ENCODE measurements at places on chromosomes 2 and 18.

DNA sequence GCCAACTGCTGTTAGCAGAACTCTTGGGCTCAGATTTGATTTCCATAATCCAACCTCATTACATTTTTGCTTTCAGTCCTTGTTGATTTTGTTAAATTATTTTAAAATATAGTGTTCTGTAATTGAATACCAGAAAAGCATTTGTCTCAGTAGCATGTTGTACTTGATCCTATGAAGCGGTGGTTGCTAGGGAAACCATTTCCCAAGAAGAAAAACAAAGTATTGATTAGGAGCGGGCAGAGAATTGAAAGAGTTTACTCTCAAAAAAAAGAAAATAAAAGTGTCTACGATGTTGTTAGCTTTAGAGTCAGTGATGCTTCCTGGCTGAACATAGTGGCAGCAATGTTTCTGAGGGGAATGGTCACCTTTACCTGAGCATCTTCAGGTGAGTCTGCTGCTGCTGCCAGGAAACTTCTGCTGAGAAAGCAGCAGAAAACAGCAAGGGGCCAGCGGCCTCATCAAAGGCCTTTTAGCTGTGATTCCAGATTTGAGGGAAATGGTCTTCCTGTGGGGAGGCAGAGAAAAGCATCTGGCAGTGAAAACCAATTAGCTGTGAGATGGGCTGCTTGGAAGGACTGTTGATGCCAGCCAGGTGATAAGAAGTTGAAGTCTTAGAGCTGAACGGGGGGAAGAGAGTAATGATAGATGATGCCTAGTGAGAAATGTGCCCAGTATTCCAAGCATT lies 37.1 kb downstream of the CRIM1 start:
- DNase-seq: no peak

DNA sequence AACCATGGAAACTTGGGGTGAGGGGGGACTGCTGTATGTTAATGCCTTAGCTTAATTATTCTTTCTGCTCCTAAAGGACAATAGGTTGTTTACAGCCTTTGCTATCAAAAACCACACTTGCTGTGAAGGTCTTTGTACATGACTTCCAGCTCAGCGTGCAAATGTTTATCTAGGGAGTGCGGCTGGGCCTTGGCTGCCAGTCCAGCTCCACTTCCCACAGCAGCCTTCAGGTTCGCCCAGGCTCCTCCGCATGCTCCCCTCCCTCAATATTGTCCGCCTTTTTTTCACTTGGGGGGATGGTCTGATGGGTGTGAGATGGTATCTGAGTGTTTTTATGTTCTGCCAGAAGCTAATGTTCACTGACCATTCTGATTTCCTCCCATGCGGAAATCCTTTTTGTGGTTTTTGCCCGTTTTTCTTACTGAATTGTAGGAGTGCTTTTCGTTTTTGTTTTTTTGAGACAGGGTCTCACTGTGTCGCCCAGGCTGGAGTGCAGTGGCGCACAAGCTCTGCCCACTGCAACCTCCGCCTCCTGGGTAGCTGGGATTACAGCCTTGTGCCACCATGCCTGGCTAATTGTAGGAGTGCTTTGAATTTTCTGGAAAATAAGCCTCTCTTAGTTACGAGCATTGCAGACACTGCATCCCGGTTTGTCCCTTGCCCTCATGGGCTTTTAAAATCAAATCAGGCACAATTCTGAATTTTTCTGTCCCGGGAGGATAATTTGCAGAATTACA lies 28.8 kb downstream of the SH3BP4 start:
- peak; percentile 67 for DNase-seq

DNA sequence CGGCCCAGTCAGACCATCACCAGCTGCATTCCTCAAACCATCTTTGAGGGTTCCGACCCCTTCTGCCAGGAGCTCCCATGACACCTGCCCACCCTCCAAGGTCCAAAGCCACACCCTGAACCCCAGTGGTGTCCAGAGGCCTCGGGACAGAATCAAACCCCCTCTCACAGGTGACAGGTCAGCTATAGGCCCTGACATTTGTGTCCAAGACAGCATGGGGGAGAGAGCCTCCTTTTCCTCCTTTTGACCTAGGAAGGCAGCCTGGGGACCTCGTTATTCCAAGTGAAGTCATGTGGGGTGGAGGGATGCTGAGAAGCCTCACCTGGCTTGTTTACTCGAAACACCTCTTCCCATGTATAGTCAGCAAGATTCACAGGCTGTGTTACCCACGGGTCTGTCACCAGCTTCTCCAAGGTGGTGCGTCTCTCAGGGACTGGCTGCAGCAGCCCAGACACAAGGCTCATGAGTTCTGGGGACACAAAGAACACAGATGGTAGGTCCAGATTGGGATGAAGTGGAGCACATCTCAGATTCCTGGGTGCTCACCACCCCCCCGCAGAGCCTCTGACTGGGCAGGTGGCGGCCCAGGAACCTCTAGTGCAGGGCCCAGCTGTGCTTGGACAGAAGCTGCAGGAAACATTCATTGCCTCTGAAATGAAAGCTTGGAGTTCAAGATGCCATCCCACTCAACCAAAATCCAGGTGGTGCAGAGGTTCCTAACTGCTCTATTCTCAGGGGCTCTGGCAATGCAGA lies 5.1 kb upstream of the MTERF4 start:
- DNase-seq: no peak

DNA sequence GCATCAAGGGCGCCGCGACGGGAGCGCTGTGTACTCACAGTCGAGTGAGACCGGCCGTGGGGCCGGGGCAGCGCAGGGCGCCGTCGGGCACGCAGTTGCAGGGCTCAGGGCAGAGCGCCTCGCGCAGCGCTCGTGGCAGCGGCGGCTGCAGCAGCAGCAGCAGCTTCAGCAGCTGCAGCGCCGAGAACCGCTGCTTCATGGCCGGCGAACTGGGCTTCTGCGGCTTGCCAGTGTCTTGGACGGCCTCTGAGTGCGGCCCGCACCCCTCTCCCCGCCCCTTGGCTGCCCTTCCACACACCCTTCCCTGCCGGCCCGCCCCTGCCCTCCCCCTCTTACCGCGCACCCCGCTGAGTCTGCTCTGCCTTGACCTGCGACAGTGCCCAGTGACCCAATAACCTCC lies at the start of gene LHCGR:
TSS of gene LHCGR (minus strand) at position 252 of the 400 bp plus-strand sequence. CDS start at position 199, 53 bp downstream.
- no peak for DNase-seq

GRCh38 chr18:6891788-6892187 lies 162.3 kb downstream of the ARHGAP28 start:
- no peak for DNase-seq

GRCh38 chr2:1287427-1287826 lies 125.8 kb upstream of the TPO start:
- DNase-seq: no peak

GRCh38 chr18:27447451-27447881 lies 262.4 kb upstream of the CHST9 start:
- no peak for DNase-seq

DNA sequence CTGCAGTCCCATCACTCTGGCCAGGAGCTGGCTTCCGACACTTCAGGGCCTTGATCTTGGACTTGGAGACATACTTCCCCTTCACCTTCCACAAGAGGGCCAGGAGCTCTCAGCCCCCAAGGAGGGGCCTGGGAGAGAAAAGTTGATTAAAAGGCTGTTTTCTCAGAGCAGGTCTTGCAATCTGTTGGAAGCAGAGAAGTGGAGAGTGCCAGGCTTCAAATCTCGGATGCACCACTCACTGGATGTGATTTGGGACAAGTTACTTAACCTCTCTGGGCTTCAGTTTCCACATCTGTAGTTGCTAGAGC lies 255.3 kb downstream of the CYP26B1 start:
- DNase-seq: no peak

- DNase-seq: no peak
Observed at GRCh38 chr18:47420130-47420529, 168.7 kb upstream of the SKOR2 start.

DNA sequence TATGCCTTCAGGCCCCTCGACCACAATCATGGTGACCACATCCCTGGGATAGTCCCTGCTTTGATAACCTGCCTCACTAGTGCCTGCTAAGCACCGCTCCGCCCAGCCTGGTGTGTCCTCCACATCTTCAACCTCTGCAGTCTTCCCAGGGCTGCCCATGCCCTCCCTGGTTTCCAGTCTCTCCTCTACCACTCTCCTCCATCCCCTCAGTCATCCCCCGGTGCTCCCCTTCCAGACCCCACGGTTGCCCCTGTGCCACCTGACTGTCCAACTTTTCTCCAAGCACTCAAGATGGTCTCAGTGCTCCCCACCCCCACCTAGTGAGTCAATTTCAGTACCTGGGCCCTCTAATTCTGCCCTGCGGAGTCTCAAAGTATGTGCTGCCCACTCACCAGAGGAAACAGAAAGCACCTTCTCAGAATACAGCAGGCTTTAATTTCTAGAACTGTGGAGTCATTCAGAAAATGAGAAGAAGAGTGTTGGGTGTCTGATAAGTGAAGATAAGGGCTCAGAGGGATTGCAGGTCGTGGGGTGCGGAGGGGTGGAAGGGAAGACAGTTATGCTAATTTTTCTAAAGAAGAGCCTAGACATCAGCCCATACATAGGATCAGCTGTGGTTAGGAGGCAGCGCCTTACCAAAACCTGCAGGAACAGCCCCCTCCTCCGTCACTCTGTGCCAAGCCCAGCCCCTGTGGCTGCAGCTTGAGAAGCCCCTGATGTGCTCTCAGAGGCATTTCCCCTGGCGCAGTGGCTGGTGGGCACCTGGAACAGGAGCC lies 53.6 kb upstream of the CAB39 start:
- DNase-seq: no peak

GRCh38 chr2:8481463-8482009 lies 200.3 kb upstream of the ID2 start:
- DNase-seq: peak; percentile 37

DNA sequence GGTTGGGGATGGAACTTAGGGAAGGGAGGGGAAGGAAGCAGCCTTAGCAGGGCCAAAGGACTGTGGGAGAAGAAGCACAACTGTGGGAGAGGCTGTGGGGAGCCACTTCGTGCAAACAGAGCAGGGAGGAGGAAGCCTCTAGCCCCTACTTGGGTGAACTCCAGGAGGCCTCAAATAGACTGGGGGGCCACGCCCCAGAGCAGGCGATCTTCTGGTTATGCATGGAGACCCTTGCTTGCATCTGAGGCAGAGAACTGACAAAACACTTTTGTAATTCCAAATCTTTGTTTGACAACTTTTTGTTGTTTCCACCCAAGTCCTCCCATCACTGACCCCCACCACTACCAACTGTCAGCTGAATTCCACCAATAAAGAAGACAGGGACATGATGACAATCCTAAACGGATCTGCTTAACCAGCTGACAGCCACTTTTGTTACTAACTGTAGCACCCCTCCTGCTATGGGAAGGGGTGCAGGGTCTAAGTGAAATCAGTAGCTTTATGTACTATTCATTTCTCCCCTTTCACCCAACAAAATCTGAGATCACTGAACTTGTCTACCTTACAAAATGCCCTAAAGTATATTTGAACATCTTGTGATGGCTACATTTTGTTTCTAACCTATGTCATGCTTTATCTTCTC lies 80.5 kb upstream of the CPO start:
- DNase-seq: no peak

DNA sequence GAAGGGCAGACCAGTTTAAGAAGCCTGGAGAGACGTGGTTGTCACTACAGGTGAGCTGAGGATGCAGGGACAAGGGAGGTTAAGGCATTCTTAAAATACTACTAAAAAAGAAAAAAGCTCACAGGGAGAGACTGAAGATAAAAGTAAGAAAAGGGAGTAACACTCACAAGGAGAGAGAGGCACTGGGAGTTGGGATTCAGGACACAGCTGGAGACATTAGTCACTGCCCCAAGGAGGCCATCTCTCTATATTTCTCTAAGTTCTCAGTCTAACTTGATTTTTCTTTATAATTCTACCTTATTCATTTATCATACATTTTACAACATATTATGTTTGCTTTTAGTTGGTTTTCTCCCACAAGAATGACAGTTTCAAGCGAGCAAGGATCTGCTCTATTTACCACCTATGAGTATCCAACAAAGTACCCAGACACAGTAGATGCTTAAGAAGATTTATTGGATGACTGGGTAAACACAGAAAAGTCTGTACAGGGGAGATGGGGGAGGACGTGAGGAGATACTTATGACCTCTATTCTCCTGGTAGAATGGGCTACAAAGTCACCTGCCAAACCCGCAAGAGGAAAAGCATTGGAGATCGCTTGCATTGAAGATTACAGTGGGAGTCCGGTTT lies 2.2 kb downstream of the SERPINE2 start:
- DNase-seq: no peak

DNA sequence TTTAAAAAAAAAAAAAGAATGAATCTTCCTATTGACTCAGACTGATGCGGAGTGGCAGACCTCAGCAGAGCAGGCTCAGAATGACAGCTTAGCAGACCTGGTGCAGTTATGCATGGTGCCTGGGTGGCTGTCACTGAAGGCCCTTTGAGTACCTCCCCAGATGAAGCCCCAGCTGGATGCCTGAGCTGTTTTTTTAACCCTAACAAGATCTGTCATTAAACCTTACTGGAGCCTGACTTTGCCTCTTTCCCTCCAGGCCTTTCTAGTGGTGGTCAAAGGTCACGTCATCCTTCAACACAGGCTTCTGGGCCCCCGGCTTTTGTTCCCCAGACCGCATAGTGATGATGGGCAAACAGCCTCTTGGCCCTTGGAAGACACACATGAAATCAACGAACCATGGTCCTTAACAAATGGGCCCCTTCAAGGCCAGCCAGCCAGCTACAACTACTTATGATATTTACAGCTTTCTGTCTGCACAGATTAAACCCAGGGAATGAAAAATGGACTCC lies 138.3 kb upstream of the CYP1B1 start:
- DNase-seq: peak; percentile 53

- DNase-seq: no peak
Observed at GRCh38 chr2:156320486-156321098, 11.9 kb downstream of the NR4A2 start.

DNA sequence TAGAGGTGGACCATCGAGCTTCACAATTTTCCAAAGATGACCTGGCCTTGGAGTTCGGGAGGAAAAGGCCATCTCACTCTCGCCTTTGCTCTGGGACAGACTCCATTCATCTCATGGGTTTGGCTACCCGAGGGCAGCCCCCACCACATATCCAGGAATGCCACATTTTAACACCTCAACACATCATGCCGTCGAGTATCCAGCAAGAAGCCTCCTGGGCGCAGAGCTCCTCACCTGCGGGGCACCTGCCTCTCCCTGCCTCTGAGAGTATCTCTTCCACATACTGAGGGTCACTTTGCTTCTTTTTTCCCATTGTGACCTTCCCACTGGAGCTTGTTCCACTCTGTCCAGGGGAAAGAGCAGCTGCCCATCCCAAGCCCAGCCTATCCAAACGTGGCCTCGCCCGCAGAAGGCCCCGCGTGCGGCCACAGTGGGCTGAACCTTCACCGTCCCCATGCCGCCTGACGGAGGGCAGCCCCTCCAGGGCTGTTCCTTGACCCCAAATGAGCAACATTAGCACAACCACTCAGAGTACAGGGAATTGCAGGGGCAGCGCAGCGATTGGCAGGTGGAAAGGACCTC lies 5.5 kb upstream of the LIMS2 start:
- DNase-seq: no peak

DNA sequence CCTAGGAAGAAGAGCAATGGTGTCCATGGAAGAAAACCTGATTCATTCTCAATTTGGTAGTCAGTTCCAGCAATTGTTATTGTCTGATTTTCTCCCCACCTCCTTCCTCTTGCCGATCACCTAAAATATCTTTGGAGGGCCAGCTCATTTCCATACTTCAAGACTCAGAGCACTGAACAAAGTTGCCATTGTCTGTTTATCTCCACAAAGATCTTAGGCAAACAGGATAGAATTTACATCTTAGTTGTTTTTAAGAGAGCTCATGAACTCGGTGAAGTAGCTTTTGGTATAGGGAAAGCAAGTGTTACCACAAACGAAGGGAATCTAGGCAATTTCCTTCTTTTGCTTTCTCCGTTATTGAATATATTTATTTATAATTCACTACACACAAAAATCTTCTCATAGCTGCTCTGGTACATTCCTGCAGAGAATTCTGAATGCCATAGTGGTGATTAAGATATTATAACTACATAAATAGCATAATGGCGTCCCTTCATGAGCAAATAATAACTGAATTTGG lies 41.5 kb upstream of the CHST9 start:
- DNase-seq: no peak
